ENCODE measurements at places on chromosomes 7 and 10.

DNA sequence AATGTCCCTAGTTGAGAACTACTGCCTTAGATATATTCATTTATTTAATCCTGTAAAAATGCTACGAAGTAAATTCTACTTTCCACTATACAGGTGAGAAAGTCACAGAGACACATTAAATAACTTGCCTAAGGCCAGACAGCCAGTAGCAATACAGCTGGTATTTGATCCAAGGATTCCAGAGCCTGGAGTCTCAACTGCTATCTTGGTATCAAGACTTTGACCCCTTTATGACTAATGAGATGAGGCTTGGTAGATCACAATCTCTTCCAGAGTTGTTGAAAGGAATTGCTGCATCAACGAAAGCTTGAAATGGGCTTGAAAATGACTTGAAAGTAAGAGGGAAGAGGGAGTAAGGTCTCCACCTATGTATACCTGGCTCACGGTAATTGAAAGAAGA lies 83.3 kb downstream of the ORC5 start:
- DNase-seq, result no peak

GRCh38 chr10:97123765-97124164 lies 62.0 kb downstream of the SLIT1 start:
- DNase-seq, result no peak

GRCh38 chr10:35336921-35337823 lies 863 bp downstream of the CCNY start:
- no peak for DNase-seq

DNA sequence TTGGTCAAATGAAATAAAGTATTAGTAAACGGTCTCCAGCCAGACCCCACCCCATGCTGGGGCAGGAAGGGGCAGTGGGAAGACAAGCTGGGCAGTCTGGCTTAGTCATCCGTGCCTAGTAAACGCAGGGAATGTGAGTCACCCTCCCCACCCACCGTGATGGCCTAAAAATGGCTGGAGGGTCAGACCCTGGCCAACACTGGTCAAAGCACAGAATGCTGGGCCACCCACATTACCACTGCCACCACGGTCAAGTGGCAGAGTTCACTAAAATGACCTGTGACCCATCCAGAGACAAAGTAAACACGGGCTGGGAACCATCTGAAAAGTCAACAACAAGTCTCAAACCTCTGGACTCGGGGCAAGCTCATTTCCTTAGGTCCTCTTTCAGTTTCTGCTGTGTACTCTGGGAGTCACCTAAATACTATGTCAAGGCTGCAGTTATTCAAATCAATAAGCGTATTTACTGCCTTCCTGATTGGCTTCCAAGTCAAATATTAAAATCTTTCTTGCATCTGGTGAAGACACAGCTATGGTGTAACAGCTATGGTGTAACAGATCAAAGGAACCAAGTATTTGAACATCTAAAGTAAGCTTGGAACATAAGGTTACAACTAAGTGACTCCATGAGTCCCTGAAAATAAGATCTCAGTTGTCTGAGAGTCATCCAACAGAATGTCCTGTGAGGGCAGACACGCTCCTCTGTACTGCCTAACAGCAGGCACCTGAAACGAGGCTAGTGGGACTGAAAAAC lies 3.0 kb downstream of the ZFAND2A start:
- no peak for DNase-seq

- no peak for DNase-seq
Measured at GRCh38 chr10:116826803-116827202, 22.5 kb upstream of the ENO4 start.

DNA sequence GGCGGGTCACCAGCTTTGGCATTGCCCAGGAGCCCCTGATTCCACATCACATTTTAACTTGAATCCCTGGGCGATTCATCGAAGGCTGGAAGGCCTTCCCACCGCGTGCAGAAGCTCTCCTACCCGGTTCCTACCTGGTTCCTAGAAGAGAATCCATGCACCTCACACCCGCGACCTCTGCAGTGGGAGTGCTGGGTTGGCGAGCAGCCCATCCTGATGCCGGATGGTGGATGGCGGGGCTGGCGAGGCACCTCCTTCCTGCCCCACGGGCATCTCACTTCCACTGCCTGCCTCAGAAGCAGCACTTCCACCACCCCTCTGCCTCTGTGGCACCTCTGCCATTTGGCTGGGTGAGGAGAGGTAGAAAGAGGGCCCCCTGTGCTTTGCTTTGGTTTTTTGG lies 32.0 kb downstream of the NUB1 start:
- DNase-seq, result no peak

GRCh38 chr7:133854739-133855138 lies 272.4 kb upstream of the LRGUK start:
- no peak for DNase-seq

GRCh38 chr7:76514926-76515771 lies 4.8 kb downstream of the UPK3B start:
- no peak for DNase-seq

- no peak for DNase-seq
Measured at GRCh38 chr10:71550628-71551027, 153.9 kb downstream of the CDH23 start.

DNA sequence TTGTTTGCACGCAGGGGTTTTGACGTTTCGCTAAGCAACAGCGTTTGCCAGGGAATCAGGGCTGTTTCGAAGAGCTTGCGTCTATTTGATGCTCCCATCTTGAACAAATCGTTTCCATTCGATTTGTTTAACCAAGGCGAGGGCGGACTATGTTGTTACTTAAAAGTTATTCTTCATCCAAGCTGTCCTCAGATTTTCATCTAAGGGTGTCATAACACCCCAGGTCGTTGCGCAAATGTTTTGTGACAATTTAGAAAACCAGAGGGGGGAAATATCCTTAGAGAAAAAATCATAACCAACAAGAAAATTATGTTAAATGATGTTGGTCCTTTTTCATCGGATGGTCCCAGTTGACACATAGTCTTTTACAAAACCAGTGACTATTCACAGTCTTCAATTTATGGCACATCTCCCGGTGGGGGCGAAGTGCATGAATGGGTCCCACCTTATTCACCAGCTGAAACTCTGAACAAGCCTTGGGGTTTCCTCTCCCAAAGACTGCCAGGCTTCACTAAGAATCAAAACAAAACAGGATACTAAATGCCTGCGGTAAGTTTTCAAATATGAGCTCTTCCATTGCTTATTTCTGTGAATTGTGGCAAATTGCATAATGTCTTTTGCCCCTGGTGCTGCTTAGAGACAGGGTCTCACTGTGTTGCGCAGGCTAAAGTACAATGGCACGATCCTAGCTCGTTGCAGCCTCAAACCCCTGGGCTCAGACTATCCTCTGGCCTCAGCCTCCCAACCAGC lies 109.9 kb downstream of the REEP3 start:
- no peak for DNase-seq

- DNase-seq, result no peak
Measured at GRCh38 chr10:12656518-12657142, 307.3 kb downstream of the CAMK1D start.

GRCh38 chr7:40327873-40328272 lies 193.1 kb downstream of the SUGCT start:
- no peak for DNase-seq

DNA sequence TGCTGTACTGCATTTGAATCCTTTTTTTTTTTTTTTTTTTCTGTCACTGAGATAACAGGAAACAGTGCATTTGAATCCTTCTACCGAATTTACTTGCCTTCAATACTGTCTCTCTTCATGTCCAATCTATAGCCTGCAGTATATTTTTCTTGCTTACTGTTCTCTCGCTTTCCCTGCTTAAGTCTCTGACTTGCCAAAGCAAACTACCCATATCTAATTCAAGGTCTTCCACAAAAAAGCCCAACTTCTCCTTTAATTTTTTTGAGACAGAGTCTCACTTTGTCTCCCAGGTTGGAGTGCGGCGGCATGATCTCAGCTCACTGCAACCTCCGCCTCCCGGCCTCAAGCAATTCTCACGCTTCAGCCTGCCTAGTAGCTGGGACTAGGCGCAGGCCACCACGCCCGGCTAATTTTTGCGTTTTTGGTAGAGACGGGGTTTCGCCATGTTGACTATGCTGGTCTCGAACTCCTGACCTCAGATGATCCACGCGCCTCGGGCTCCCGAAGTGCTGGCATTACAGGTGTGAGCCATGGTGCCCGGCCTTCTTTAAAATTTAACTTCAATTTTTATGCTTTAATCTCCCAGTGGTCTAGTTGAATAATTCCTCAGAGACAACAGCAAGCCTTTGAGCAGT lies 882 bp downstream of the PDCD11 start:
- DNase-seq, result no peak

DNA sequence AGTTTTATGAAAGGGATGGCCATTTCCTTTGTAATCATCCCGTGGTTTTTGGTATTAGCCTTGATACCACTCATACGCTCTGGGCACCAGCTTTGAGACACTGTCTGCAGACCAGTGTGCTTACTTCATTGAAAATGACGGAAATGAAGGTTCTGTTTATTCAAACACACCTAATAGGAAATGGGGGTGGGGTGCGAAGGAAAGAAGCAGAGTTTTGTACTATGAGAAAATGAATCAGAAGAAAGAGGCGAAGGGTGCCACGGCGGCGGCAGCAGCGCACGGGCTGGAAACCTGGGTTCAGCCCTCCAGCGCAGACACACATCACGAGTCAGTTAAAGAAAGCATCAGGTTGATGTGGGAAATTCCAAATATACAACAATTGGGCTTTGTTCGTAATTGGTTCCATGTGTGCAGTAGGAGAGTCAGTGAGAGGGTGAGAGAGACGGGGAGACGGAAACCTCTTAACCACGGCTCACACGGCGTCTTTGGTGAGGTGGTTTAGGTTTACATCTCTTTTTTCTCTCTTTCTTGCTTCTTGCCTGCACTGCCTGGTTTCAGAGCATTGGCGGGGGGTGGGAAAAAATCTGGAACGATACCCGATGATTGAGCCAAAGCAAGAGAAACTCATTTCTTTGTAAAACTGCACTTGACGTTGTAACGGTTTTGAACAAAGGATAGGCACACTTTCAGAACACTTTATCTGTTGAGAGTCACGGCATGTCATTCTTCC lies 321.2 kb downstream of the FRMD4A start:
- DNase-seq, result no peak

DNA sequence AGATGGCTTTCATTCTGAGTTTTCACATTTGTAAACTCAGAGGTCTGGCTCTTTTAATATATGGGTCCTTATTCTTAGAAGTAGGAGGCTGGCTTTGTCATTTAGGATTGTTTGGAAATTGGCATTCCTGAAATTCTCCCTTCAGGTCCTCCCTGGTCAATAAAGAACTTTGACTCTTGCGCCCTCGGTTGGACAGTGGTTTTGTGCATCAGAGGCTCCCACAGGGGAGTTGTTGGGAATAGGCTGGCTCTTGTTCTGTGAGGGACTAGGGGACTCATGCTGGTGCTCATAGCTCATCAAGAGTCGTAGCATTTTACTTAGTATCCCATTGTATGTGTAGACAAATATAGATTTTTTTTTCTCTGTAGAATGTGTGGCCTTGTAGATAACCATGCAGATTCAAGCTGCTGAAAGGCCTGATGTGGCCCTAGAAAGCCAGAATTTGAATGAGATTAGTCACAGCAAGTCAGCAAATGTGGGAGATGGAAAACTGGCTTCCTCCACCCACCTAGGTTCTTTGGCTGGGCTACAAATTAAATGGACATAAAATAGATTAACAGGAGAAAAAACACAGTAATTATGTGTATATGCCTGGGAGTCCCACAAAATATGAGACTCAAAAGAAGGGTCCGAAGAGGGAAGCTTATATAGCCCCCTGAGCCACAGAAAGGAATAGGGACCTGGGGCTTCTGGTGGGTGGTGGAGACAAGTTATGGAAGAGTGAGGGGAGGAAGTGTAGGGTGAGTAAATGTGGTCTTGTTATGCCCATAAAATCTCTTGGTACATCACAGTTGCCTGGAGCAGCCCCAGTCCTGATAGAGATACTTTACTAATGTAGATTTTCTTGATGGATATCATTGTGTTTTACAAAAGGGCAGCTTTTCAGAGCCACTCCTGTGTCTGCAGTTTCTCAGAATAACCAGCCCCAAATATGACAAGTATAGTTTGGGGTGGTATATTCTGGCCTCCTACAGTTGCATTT lies 94.6 kb upstream of the BTBD16 start:
- no peak for DNase-seq

DNA sequence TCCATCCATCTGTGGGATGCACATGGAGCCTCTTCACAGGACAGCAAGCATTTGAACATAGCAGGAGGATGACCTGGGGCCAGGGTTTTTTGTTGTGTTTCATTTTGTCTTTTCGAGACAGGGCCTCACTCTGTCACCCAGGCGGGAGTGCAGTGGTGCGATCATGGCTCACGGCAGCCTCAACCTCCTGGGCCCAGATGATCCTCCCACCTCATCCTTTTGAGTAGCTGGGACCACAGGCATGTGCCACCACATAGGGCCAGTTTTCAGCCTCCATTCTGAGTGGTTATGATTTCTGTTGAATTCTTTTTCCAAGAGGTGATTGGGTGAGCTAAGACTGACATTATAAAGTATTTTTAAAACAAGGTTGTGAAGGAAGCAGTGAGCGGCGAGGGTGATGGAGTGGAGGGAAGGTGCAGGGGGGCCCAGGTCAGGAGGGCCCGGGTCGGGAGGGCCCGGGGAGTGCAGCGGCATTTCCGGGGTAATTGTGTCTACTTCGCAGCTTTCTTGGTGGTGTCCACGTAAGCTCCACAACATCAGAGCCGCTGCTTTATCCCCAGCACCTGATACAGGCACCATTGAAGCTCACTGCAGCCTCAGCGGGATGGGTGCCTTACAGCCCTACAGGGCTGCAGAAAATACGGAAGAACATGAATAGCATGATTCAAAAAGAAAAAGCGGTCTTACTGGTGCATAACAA lies 12.0 kb upstream of the LARP4B start:
- DNase-seq, result no peak

DNA sequence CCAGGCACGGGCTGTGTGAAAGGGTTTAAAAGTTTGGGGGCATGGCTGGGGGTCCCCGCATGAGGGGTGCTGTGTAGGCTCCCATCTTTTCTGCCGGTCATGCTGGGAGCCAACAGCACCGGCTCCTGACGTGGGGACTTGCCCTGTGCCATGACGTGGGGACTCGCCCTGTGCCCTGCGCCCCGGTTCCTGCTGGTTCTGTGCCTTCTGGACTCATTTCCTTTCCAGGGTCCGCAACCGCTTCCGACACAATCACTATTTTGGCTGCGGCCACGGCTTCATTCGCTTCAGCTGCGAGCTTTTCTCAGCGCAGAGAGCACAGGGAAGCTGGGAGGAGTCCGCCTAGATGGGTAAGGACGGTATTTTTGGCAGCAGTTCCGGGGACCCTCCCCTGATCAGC lies 7.6 kb upstream of the GIMAP8 start:
- DNase-seq, result no peak

- no peak for DNase-seq
Measured at GRCh38 chr10:76309070-76309469, 877.6 kb downstream of the LRMDA start.

GRCh38 chr10:10128387-10128786 lies 889.3 kb upstream of the CELF2 start:
- no peak for DNase-seq

- no peak for DNase-seq
Measured at GRCh38 chr10:89275383-89275782, 23.8 kb upstream of the LIPA start.

DNA sequence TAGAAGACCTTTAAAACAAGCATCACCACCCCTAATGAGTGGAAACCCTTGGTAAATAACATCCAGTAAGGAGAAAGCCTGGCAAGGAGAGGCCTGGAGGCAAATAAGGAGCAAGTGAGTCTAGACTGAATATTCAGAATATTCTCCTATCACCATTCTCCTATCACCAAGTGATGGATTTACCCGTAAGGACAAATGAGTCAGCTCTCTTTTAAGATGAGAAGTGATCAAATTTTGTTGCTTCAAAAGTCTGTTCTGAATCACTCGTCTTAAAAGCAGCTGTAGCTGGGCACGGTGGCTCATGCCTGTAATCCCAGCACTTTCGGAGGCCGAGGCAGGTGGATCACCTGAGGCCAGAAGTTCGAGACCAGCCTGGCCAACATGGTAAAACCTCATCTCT lies 28.4 kb downstream of the KIAA1549 start:
- DNase-seq, result no peak

- DNase-seq, result no peak
Measured at GRCh38 chr7:109094-109493, 83.3 kb upstream of the FAM20C start.

Measured in GOT3 (cell line).